ENCODE measurements at places on chromosomes 1 and 21. TPM values are rescaled to one million over a fixed set of nuclear protein-coding genes. Genes with fewer than 3 reads are reported as not detected.

Gene CLDN17
- not detected for total RNA-seq

Gene PRELP
- 115 TPM for total RNA-seq

Gene FBXO2
- total RNA-seq, result 24.3 TPM

Gene FMO5
- 2.0 TPM for total RNA-seq

Gene ATAD3A
- 38.5 TPM for total RNA-seq
